Glomerular endothelial cell (primary cell): ENCODE measurements at places on chromosomes 5 and 9.

GRCh38 chr5:103891151-103891550 is 328.6 kb upstream of the NUDT12 start:
- no peak for DNase-seq

GRCh38 chr5:135120951-135121350 is 86.9 kb upstream of the PITX1 start:
- no peak for DNase-seq

DNA sequence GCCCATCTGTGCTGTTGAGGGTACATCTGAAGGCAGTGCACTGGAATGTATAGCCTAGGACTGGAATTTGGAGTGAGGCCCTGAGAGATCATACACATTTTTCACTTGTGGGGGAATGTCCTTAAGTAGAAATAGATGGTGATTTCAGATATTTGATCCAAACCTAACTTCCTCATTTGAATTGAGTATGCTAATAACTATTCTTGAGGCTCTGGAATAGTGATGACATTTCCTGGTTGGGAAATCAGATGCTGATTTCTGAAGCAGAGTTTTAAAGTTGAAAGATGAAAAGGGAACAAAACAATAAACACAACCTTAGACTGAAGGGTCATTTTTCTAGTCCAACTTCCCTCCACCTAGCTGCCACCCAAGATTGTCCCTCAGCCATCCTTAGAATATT is 163.0 kb upstream of the CCDC152 start:
- no peak for DNase-seq

DNA sequence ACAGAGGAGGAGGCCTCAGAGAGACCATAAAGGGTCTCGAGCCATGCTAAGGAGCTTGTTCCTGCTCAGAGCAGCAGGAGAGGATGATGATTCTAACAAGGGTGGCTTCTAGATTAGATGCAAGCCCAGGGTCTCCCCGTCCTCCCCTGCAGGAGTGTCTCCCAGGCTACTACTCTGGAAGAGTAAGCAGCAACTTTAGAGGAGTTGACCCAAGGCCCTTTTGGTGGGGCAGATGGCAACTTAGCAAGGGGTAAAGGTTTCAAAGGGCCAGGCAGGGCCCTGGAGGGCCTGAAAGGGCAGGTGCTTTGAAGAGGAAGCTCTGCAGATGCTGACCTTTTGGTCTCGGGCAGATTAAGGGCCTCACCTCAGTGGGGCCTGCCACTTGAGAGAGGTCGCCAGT is 174.9 kb downstream of the GABBR2 start:
- no peak for DNase-seq

GRCh38 chr9:22373636-22374035 is 73.0 kb upstream of the DMRTA1 start:
- DNase-seq = no peak

DNA sequence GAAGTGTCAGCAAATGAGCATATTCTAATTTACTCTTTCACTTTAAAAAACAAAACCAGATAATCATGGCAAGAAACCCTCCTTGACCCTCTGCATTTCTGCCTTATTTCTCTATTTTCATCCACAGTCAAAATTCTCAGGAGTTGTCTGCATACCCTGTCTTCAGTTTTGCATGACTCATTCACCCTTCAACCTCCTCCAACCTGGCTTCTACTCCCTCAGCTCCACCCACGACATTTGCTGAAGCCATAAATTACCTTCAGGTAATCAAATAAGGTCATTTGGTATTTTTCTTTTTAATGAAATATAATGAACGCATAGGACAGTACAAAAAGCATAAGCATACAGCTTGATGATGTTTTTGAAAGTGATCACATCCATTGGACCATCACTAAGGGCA is 27.8 kb upstream of the SH3GL2 start:
- no peak for DNase-seq

DNA sequence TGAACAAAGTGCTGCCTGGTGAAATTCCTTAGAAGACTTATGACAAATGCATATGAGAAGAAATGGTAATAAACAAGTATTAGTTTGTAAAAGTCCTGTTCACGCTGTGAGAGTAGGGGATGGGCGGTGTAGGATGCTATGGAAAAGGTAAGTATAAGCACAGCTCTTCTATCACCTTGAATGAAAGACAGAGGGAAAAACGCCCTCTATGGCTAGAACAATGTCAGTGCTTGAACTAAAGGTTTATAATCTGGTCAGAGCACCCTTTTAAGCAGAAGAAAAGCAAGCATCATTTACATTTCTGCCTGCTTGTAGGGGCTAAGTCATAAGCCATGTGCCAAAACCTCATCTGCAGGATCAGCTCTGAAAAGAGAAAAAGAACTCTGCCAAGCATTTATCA is 115.2 kb downstream of the LHFPL2 start:
- DNase-seq = no peak

DNA sequence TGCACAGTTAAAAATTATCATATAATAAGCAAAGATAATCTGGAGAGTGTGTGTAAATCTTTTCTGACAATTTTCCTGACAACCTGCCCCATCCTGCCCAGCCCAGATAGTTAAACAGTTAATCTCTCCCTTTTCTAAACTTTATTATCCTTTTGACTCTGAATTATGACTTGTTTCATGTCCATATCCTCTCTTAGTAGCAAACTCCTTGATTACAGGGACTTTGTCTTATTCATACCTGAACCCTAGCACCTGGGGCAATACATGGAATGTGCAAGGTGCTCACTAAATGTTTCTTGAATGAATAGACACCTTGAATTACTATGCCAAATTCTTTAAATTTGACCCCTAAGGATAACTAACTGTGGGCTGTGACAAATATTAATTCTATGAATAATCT is 186.7 kb downstream of the FAM170A start:
- DNase-seq = no peak

DNA sequence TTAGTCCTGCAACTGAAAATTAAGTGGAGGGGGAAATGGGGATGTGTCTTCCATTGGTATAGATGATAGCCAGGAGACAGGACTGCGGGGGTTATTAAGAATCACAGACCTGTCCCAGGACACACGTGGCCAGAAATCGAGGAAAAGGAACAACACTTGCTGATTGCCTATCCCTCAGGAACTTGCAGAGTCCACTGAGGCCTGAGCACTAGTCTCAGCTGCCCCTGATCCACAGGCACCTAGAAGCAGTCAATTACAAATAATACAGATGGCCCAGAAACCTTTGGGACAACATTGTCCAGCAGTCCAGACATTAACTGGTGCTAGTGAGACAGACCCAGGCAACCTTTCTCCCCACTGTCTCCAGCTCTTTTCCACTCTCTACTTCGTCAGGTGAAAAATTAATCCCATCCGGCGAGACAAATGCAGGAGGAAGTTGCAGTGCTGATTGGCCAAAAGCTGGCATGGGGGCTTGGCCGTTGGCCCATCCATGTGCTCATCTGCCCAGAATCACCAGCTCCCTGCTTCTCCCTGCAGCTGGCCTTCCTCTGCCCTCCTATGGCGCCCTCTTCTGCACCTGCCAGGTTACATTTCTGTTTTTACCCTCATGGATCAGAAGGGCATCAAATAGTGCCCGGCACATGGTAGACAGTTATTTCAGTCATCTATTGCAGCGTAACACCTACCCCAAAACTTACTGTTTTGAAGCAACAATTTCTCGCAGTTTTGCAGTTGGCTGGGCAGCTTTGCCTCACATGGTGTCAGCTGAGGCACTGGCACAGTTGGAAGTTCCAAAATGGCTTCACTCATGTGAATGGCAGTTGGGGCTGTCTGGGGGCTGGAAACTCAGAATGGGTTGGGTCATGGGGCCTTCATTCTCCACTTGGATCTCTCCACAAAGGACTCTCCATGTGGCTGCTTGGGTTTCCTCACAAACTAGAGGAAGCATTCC is 3.6 kb upstream of the B4GALT1 start:
- DNase-seq = no peak

GRCh38 chr9:81754245-81754644 is 64.9 kb upstream of the TLE1 start:
- no peak for DNase-seq

GRCh38 chr5:86981898-86982297 is 285.8 kb upstream of the RASA1 start:
- no peak for DNase-seq
